Omental fat pad (tissue), 4 donors: ENCODE measurements at places on chromosomes 3 and 15. TPM values are rescaled to one million over a fixed set of nuclear protein-coding genes. Genes with fewer than 3 reads are reported as not detected.

GRCh38 chr15:90883526-90883975 lies 753 bp upstream of the FES start:
- DNase-seq: no peak

GRCh38 chr3:35705904-35706303 lies 66.6 kb downstream of the ARPP21 start:
- no peak for DNase-seq

GRCh38 chr3:11878837-11879236 lies 32.2 kb upstream of the TAMM41 start:
- no peak for DNase-seq

The CHRD gene
- 5.8 TPM for total RNA-seq

The FBLN2 gene
- total RNA-seq: 568 TPM

GRCh38 chr3:15936312-15936711 lies 138.5 kb upstream of the ANKRD28 start:
- DNase-seq: no peak

- no peak for DNase-seq
Measured at GRCh38 chr3:107366766-107367165, 10.5 kb upstream of the CCDC54 start.

GRCh38 chr3:45227071-45227820 lies 1.2 kb upstream of the TMEM158 start:
- no peak for DNase-seq

- no peak for DNase-seq
Measured at GRCh38 chr3:28915741-28916500, 364.9 kb upstream of the RBMS3 start.

- DNase-seq: no peak
Measured at GRCh38 chr3:48601622-48601994, 6.5 kb upstream of the COL7A1 start.

GRCh38 chr15:70504299-70504951 lies 258.9 kb downstream of the UACA start:
- peak; percentile 45 for DNase-seq

DNA sequence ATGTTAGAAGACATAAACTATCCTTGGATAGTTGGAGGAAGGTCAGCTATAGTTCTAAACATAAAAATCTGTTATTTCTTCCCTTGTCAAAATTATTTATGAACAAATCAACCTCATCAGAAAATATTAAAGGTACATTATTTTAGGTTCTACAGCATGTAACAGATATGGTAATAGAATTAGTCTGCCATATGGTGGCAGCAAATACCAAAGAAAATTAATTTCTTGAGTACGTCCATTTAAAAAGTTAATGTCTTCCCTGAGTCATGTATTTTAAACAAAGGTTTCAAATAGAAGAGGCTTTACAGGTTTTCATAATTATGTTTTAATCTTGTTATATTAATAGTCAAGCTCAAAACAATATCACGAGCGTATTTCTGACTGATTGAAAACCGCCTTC lies 17.9 kb upstream of the ANKRD28 start:
- DNase-seq: no peak
